ENCODE measurements at places on chromosomes 4 and X.
A peak's percentile ranks its signal among the peaks of the same experiment; 100 is the strongest.

DNA sequence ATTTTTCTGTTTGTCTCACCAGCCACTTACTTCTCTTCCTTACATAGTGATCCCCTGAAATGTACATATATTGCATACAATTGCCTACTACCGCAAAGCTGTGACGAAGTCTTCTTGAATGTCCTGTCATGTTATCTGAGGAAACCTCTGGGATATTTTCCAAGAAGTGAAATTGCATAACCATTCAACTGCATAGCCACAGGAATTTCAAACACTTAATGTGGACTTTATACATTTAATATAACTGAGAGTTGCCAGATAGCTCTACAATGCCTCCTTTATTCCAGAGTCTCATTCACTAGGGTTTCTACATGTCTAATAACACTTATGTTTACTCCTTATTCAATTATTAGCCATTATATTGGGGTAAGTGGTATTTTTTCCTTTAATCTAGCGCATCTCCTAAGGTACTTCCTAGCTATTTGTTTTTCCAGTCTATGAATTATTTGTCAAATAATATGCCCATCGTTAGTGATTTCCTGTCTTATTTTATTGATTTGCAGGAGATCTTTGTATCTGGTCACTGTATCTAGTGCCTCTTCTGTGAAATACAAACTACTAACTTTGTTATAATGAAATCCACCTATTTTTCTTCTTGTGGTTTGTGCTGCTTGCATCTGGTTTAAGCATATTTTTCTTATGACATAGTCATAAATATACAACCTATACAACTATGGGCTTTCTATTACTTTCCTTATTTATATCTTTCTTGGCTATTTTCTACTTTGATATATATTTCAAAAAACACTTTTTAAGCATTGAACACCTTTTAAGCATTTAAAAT, 69.2 kb upstream of the GRID2 start:
- DNase-seq = no peak

- no peak for DNase-seq
These were observed 42.8 kb downstream of the ZNF157 start for GRCh38 chrX:47413179-47413594.

- DNase-seq = no peak
These were observed 91.4 kb downstream of the ARSJ start for GRCh38 chr4:113888006-113888405.

DNA sequence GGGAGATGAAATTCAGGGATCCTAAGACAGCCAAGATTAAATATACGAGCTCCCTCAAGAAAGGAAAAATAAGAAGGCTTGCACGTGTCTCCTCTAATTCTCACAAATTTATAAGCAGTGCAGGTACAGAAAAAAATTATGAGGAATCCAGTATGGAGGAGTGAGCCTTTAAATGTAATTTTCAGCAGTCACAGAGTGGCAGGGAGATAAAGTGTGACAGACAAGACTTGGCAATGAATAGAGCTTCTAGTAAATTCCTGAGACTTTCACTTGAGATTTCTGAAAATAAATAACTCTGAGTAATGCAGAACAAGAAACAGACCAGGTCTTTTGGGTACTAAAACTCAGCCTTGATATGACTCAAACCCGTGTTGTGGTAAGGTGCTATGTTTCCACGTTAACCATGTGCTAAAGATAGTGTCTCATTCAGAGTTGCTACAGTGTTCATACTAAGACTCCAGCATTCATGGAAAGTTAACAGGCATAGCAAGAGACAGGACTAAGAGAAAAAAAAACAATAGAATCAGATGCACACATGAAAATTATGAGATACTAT, 119.8 kb downstream of the SPOCK3 start:
- no peak for DNase-seq

- DNase-seq = no peak
These were observed 120.6 kb downstream of the TET2 start for GRCh38 chr4:105267280-105267679.

DNA sequence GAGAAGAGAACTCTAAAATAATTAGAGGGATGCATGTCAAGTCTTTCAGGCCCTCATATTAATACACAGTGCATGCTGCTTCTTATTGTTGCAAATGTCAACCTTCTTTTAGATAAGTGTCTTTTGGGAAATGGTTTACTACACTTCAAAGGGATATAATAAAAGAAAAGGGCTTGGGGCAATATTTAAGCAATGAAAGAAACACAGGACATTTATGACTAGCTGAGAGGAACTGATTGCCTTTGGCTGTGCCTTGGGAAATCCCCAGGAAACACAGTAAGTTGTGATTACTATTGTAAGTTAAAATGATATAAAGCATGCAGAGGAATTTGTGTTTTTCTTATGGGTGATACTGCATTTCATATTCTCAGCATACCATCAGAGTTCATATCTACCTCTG, 1036.2 kb upstream of the GRID2 start:
- no peak for DNase-seq

DNA sequence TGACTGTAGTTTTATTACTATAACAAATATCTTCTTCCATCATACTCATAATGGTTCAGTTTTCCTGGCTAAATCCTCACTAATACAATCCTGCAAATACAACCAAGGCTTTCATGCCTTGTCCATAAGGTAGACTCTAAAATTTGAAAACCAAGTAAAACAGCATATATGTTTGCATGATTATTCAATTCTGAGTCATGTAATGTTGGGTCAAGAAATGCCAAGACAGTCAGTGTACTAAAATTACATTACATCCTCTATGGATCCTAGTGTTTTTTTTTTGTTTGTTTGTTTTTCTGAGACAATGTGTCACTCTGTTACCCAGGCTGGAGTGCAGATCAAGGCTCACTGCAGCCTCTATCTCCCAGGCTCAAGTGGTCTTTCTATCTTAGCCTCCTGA, 38.6 kb upstream of the TEX13D start:
- no peak for DNase-seq

DNA sequence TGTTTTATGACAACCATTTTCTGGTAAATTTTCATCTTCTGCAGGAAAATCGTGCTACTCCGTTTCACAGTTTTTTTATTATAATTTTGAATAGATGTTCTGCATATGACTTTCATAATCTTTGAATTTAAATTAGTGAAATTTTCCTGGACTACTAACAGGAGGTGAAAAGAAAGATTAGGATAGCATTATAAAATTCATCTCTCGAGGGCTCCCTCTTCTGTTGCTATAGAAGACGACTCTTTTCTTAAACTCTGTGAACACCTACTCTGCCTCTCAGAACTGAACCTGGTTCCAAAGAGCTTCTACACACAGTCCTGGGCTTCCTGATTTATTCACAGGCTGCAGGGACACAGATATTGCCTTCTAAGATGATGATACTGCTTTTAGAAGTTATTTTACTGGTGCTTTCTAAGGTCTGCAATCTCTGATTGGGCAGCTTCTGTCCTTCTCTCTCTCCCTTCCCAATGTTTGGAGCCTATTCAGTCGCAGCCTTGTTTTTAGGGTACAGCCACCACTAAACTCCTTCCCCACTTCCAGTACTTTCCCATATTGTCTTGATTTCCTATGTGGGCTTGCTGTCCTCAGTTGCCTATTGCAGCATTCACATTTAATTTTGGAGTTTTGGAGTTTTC, 10.1 kb upstream of the SAP30 start:
- no peak for DNase-seq

DNA sequence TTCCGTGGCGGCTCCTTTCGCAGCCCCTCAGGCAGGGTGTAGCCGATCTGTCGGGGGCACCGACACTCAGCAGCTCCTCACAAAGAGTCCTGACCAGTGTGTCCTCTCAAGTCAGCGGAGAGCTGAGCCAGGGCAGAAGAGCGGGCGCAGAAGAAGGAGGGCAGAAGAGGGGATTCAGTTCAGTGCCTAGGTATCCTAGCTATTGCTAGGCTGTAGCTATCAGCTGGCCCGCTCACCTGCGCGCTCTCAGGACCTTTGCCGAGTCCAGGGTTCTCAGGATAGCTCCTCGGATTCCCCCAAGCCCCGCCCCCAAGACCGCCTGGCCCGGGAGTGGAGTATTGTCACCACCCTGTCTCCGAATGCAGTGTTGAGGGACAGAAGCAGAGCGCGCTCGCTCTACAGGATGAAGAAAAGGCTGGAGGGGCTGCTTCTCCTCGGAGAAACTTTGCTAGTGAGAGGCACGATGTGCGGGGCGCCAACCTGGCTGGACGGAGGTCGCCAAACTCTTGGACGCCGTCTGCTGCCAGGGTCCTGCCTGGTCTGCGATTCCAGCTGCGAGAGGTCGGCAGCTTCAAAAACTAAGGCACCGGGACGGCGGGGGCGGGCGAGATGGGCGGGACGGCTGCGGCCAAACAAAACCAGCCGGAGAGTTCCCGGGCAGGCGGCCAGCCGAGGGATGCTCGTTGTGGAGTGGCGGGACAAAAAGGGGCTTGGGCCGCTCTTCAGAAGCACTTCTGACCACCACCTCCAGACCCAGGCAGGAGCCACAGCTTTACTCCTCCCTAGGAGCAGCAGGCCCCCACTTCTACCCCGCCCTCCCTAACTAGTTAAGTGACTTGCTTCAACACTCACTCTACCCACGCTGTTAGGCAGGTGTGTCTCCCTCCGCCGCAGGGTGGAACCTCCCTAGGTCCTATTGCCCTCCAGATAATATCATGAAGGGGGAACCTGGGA, at the start of gene XKRX:
XKRX (minus strand) TSS at position 258 of the 954 bp plus-strand sequence. CDS start 613 bp downstream, outside the sequence.
- peak; percentile 75 for DNase-seq

GRCh38 chr4:53956053-53956452, 108.4 kb downstream of the CHIC2 start:
- no peak for DNase-seq
